Activated CD4-positive, alpha-beta T cell treated with anti-CD3 and anti-CD28 coated beads, Interleukin-2, amount 50 U/mL, for 16 hours (primary cell): ENCODE measurements at places on chromosomes 3 and 15.

- DNase-seq = no peak
These were observed 681 bp downstream of the TWF2 start for GRCh38 chr3:52238193-52238760.

GRCh38 chr3:79211586-79212359 lies 556.0 kb downstream of the ROBO1 start:
- DNase-seq = no peak

- DNase-seq = no peak
These were observed 40.6 kb upstream of the TNFAIP8L3 start for GRCh38 chr15:51135276-51135675.

DNA sequence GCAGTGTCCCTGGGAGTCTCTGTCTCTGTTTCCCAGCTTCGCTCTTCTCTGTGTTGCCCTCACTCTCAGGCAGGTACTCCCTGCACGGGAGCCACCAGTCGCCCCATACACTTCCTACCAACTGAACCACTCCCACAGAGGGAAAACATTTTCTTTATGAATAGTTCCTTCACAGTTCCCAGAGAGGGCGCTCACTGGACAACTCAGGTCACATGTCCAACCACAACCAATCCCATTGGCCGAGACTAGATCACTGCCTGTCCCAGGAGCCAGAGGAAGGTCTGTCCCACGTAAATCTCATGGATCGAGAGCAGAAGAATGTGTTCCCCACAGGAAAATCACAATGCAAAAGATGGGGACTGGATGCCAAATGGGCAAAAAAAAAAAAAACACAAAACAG lies 26.1 kb downstream of the GRK7 start:
- no peak for DNase-seq

GRCh38 chr3:12178091-12178820 lies 19.5 kb upstream of the TIMP4 start:
- DNase-seq = no peak

- no peak for DNase-seq
These were observed 111.0 kb downstream of the ERC2 start for GRCh38 chr3:56357266-56357665.

DNA sequence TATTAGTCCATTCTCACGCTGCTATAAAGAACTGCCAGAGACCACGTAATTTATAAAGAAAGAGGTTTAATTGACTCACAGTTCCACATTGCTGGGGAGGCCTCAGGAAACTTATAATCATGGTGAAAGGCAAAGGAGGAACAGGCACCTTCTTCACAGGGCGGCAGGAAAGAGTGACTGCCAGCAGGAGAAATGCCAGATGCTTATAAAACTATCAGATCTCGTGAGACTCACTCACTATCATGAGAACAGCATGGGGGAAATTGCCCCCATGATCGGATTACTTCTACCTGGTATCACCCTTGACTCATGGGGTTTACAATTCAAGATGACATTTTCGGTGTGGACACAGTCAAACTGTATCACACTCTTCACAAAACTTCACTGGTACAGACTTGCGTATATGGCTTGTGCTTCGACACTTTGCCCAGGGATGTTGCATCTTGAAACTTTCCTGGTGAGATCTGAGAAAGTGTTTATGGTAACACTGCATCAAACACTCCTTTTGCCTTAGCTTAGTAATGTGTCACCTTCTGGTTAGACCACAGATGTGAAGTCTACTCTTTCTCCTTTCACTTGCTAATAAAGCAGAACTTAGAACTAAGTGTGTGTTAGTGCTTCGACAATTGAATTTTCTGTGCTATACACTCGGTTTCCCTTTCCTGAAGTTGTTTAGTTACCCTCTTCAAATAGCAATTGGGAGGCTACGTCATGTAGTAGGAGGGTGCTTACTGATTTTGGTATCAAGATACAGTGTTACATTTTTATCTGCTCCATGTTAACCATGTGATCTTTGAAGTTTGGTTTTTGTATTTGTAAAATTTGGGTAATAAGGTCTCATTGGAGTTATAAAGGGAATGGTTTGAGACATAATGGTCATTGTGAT lies 185.7 kb downstream of the LPP start:
- peak; percentile 91 for DNase-seq

DNA sequence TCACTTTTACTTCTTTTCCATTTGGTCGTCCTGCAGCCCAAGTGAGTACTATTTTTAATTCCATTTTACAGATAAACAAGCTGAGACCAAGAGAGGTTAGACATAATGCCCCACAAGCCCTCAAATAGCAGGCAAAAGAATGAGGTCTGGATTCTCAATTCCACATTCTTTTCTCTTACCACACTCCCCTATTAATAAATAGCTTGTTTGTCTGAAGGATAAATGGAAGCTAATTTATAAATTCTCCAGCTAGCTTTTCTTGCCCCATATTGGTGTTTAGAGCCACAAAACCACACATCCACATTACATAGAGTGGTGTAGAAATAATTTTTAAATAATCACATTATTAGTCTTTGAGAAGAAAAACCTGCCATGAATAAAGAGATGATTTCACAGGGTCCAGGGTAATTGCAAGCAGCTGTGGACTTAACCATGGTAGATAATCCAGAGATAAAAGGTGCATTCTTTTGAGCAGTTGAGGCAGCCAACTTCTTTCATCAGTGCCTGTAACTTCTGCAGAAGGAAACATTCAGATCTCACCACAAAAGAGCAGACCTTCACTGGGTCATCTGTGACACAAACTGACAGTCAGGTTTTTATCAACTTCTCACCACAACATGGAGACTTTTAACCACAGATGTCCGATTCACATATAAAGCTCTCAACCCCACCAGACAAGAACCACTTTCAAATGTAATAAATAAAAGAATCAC lies 313.4 kb upstream of the STT3B start:
- DNase-seq = peak; percentile 47

DNA sequence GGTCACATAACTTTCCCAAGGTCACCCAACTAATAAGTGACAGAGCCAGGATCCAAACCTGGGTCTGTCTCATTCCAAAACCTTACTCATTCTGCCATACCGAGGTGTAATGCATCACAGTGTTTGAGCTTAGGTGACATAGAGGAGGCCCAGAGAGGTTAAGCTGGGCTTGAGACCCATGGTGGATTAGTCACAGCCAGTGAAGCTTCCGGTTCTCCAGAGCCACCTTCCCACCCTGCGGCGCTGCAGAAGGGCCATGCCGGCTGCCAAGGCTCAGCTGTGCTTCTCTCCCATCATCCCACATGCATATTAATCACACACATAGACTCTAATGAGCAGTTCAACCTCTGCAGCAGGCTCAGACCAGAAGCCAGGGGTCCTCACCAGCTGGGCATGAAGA lies 42.2 kb downstream of the SPSB4 start:
- no peak for DNase-seq

DNA sequence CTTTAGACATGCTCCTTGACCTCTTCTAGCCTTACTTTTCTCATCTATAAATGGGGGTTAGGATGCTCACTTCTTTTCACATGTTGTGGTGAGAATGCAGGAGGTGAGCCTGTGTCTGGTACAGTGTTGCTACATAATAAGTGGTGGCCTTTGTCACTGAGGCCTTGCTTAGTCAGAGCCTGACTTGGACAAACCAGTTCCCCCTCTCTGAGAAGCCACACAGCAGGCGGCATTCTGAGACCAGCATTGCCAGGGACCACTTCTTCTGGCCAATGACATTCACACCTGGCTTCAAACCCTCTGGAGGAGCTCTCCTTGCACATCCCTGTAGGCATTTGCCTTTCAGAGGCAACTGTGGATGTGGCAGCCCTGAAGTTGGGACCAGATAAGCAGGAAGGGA lies 95.7 kb downstream of the MINAR1 start:
- no peak for DNase-seq

DNA sequence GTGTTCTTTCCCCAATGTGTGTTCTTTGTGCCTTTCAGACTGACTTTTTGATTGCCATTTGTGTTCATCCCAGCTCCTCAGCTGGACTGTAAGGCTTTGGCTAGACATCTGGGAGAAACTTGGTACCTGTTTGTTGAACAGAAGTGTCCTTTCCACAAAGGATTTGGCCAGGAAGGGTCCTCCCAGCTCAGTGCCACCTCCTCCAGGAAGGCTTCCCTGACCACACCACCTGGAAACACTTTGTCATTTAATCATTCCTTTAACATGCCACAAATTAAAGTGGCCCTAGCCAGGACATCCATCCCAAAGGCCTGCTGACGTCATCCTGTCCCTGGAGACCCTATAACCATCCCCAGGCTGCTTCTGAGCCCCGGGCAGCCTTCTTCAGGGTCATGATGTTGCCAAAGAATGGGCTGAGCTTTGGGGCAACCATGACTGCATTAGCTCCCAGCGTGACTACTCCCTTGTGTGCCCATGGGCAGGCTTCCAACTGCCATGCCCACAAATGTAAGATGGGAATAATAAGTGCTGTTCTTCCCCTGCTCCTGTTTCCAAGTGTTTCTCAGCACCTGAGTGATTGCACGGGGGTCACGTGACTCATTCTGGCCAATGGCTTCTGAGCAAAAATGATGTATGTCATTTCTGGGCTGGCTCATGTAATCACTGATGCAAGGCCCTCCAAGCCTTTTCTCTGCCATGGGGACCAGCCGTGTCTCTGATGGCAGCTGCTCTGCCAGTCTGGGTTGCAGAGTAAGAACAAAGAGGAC lies 112.5 kb upstream of the SMAD3 start:
- DNase-seq = no peak

DNA sequence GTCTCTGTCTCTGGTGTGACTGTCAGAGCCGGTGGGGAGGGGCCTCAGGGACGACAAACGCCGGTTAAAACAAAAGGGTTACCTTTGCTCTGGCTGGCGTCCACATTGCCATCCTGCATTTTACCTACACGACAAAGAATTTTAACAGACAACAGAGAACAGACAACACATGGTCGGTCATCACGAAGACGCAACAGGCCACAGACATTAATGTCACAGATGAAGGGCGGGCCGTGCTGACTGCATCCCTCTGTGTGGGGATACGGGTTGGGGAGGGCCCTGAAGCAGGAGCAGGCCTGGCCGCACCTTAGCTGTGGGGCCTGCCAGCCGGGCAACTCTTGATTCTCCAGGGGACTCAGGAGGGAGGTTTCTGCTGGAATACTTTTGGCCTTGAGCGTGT lies 58.2 kb upstream of the SEC13 start:
- no peak for DNase-seq

DNA sequence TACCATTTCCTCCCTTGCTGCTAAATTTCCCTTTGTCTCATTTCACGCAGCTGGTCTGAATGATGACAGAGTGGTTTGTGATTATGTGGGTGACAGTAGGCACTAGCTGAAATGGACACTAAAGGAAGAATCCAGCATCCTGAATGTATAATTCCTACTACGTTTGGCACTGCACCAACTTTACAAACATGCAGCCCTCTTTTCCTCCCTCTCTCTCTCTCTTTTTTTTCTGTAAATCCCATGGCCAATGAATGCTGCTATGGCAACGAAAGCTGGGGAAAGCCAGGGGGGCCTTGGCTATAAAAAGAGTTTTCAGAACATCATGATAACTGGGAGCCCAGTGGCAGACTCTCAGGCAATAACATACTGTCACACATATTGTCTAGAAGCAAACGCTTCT lies 367.2 kb upstream of the AGTR1 start:
- no peak for DNase-seq

- DNase-seq = peak; percentile 51
These were observed 576.4 kb downstream of the FOXP1 start for GRCh38 chr3:71006810-71007785.

DNA sequence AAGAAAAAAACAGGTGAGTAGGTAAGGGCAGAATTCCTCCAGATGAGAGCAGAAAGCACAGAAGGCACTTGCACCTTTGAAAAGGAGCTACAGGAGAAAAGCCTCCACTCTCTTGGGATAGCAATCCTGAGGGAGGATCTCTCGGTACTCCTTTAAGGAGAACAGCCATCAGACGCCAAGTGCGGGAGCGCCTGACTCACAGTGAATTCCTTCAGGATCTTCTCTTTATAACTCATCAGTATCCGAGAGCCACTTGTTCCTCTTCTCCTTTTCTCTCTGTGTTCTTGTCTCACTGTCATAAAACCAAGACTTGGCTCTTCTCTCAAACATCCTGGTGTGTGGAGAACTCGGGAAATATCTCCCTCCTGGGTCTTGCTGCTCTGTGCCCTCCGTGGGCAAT lies 10.1 kb upstream of the GOLGA8J start:
- DNase-seq = no peak

- no peak for DNase-seq
These were observed 159.8 kb downstream of the RBMS3 start for GRCh38 chr3:29440413-29441305.

DNA sequence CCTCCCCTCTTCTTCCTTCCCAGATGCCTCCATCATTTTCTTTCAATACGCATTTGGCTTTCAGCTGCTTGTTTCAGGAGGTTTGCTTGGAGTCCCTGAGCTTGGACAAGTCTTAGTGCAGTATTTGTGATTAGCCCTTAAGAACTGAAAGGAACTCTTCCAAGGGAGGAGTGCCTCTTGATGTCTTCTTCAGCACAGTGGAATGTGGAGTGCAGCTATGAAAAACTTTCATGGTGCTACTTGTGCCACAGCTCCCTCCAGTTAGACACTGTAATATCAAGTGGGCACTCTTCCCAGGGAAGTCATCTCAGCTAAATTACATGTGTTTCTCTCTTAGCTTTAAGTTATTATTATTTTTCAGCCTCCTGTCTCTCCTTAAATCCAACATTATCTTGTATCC lies 173.1 kb downstream of the NECTIN3 start:
- no peak for DNase-seq

DNA sequence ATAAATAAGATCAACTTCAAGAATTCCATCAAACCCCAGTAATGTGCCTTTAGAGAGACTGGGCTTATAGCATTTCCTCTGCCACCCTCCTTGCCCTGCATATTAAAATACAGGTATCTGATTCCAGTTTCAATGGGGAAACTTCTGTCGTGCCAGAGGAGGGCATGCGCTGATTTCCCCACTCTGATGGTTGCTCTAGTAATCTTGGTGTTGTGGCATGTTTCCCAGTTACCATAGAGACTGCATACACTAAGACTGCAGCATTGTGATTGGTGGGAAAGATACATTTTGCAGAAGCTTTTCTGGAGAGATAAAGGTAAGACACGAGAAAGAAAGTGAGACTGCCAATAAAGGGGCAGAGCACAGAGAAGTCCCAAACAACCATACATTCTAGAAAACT lies 225.6 kb downstream of the TIGIT start:
- DNase-seq = peak; percentile 5

DNA sequence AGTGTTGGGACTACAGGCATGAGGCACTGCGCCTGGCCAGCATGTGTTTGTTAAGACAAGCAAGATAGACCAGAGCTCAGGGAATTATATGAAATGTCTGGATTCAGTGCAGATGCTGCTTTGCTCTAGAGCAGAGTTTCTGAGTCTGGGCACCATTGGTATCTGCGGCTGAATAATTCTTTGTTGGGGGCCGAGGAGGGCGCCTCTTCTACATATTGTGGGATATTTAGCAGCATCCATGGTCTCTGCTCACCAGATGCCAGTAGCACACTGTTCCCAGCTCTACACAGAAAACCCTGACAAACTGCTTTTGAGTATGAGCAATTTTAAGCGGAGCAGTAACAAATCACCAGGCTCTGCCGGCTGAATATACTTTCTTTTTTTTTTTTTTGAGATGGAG lies 3.6 kb upstream of the LDHAL6B start:
- no peak for DNase-seq

GRCh38 chr3:65551945-65552344 lies 486.8 kb downstream of the MAGI1 start:
- DNase-seq = no peak

- peak; percentile 40 for DNase-seq
These were observed 26.8 kb downstream of the EOGT start for GRCh38 chr3:68986496-68987208.

GRCh38 chr3:188119846-188120245 lies 34.1 kb upstream of the LPP start:
- no peak for DNase-seq

GRCh38 chr15:67832031-67832551 lies 6.8 kb downstream of the SKOR1 start:
- DNase-seq = no peak

GRCh38 chr15:91849749-91850161 lies 3.8 kb upstream of the SLCO3A1 start:
- peak; percentile 40 for DNase-seq
